Common myeloid progenitor, CD34-positive (primary cell): ENCODE measurements at places on chromosomes 5 and 9.
A peak's percentile ranks its signal among the peaks of the same experiment; 100 is the strongest.

DNA sequence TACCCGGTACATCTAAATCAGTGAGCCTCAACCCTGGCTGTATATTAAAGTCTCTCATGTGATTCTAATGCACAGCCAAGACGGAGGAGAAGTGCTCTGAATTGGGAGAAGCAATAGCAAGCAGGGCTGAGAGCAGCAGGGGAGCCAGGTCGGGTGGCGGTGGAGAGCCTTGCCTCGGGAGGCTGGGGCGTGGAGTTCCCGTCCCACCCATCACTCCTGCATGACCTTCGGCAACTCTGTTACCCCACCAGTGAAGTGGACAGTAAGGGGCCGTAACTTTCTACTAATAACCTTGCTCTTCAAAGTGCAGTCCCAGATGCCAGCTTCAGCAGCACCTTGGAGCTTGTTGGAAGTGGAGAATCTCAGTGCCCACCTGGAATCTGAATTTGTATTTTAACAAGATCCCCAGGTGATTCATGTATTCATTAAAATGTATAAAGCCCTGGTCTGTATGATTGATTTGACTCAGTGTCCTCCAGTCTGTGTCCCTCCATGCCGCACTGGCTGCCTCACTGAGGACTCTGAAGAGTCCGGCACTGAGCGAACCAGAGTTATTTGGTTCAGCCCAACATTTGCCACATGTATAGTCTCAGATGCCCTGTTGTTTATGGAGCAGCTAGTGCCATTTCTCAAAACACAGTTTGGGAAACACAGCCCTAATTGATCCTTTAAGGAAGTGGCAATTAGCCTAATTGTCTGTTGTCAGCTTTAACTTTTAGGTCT is 6.5 kb downstream of the ERGIC1 start:
- H3K4me3 ChIP-seq = no peak overlapping the region
- DNase-seq = no peak
- peak overlapping the region; percentile 15 for H3K27ac ChIP-seq
- H3K36me3 ChIP-seq = peaks cover 18% of the 10 kb centered on the region
- H3K4me1 ChIP-seq = peaks cover 10% of the 10 kb centered on the region
- H3K27me3 ChIP-seq = no peaks in the 10 kb centered on the region

DNA sequence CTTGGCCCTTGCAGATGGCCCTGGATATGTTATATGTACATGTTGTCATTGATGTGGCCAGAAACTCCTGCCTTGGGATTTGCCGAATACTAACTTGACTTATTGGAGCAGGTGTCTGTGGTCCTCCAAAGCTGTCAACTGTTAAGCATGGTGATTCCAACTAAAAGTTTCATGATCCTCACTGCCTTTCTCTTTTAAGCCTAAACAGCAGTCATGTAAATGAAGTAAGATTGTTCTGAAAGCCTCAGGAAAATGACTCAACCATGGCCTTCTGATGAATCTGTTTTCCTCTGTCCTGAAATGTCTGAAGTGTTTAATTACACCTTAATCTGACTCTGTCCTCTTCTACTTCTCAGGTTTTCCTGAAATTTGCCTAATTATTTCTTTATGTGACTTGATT is 245.0 kb downstream of the FAM114A2 start:
- no peak overlapping the region for H3K4me3 ChIP-seq
- DNase-seq = no peak
- no peak overlapping the region for H3K27ac ChIP-seq
- H3K36me3 ChIP-seq = no peaks in the 10 kb centered on the region
- no peaks in the 10 kb centered on the region for H3K27me3 ChIP-seq

- H3K4me1 ChIP-seq = no peaks in the 10 kb centered on the region
- H3K27ac ChIP-seq = no peak overlapping the region
- no peak for DNase-seq
- H3K27me3 ChIP-seq = no peaks in the 10 kb centered on the region
- no peaks in the 10 kb centered on the region for H3K36me3 ChIP-seq
Measured at GRCh38 chr9:17322882-17323864, 188.3 kb downstream of the CNTLN start.

GRCh38 chr5:132296412-132297016 is 2.3 kb downstream of the SLC22A4 start:
- H3K4me1 ChIP-seq = peaks cover 52% of the 10 kb centered on the region
- H3K4me3 ChIP-seq = no peak overlapping the region
- H3K36me3 ChIP-seq = no peaks in the 10 kb centered on the region
- DNase-seq = no peak

- H3K27ac ChIP-seq = no peak overlapping the region
- H3K36me3 ChIP-seq = no peaks in the 10 kb centered on the region
- no peaks in the 10 kb centered on the region for H3K27me3 ChIP-seq
- no peak for DNase-seq
Measured at GRCh38 chr5:66896171-66896570, 300.0 kb downstream of the MAST4 start.

- H3K27me3 ChIP-seq = no peaks in the 10 kb centered on the region
- no peak overlapping the region for H3K27ac ChIP-seq
- no peak overlapping the region for H3K4me3 ChIP-seq
Measured at GRCh38 chr9:104091708-104092107, 2.4 kb upstream of the SMC2 start.

DNA sequence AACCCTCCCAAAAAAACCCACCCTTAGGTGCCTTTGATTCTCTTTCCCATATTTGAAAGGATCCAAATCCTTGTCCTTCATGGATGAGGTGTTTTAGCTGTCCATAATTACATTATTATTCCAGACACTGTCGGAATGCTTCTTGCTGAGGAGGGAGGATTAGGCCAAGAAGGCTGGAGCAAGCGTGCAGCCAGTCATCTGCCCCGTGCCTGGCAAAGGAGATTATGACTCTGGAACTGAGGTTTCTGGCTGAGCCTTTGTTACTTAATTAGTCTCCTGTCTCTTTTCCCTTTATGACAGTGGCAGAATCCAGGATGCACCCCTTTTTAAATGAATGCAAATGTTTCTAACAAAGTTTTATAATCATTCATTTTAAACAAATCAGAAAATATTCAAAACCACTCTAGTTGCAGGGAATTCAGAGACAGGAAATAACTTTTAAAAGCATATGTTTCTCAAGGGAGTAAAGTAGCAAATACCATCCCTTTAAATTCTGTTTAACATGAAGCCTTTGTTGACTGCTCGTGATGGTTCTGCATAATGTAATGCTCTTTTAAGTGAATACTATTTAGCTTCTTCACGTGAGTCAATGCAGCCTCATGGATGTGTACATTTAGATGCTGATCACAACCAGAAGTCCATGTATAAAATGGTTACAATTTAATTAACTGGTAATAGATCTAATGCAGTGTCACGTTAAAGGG is 69.8 kb downstream of the GALNT10 start:
- no peak overlapping the region for H3K27ac ChIP-seq
- peaks cover 3% of the 10 kb centered on the region for H3K36me3 ChIP-seq
- no peaks in the 10 kb centered on the region for H3K27me3 ChIP-seq
- H3K4me3 ChIP-seq = no peak overlapping the region
- no peak for DNase-seq
- H3K4me1 ChIP-seq = peaks cover 4% of the 10 kb centered on the region

GRCh38 chr5:106311230-106311915 is 1359.4 kb downstream of the EFNA5 start:
- no peaks in the 10 kb centered on the region for H3K4me1 ChIP-seq
- no peak overlapping the region for H3K4me3 ChIP-seq
- no peaks in the 10 kb centered on the region for H3K27me3 ChIP-seq
- no peak for DNase-seq

- no peak overlapping the region for H3K27ac ChIP-seq
- no peak overlapping the region for H3K4me3 ChIP-seq
- H3K4me1 ChIP-seq = no peaks in the 10 kb centered on the region
Measured at GRCh38 chr5:162654661-162655405, 587.3 kb downstream of the GABRG2 start.

DNA sequence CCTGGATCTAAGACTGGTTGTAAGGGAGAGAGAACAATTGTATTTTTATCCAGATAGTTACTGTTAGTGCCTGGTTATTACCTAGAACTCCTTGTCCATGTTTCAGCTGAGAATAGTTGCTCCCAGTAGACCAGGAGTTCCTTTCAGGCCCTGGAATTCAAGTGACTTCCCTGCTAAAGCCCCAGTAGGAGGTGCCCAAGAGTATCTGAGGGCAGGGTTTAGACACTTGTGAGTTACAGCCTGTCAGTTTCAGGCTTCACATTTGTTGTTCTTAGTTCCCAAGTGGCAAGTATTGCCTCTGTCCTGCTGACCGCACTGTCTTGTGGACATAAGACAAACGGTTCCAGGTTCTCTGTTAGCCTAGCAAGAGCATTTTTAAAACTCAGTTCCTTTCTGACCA is 743.9 kb upstream of the SEMA6A start:
- no peaks in the 10 kb centered on the region for H3K36me3 ChIP-seq
- H3K4me3 ChIP-seq = no peak overlapping the region
- H3K27ac ChIP-seq = no peak overlapping the region
- H3K4me1 ChIP-seq = no peaks in the 10 kb centered on the region
- no peak for DNase-seq

- no peaks in the 10 kb centered on the region for H3K4me1 ChIP-seq
- no peak for DNase-seq
- H3K4me3 ChIP-seq = no peak overlapping the region
- H3K36me3 ChIP-seq = no peaks in the 10 kb centered on the region
Measured at GRCh38 chr5:2196989-2197619, 314.4 kb upstream of the IRX4 start.

- H3K4me3 ChIP-seq = no peak overlapping the region
- no peak for DNase-seq
- no peaks in the 10 kb centered on the region for H3K36me3 ChIP-seq
- no peaks in the 10 kb centered on the region for H3K27me3 ChIP-seq
Measured at GRCh38 chr5:147427521-147428401, 82.1 kb downstream of the DPYSL3 start.

DNA sequence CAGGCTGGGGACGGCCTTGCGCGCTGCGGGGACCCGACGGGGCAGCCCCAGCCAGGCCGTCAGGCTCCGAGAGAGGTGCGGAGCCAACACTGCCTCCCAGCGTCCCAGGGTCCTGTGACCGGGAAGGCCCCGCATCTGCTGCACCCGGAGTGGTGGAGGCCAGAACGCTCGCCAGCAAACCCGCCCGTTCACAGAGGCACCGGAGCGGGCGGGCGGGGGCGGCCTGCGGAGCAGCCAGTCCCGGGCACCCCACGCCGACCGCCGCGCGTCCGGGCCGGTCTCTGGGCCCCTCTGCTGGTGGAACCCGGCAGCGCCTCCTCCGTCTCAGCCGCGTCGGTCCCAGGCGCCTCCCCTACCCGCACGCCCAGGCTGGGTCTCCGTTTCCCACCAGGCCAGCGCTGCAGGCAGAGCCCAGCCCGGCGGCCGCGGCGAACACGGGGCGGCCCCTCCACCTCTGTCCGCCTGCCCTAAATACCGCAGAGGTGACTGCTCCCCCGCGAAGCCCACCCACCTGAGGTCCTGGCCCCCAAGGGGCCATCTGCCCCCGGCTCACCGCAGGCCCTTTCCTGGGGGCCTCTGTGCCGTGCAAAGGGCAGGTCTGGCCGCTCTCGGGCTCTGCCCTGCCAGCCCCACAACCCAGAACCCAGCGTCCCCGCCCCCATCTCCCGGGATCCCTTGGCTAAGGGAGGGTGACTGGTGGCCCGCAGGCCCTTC is 15.9 kb downstream of the EXD3 start:
- DNase-seq = peak; percentile 80
- H3K27me3 ChIP-seq = no peaks in the 10 kb centered on the region
- H3K4me3 ChIP-seq = no peak overlapping the region
- H3K4me1 ChIP-seq = no peaks in the 10 kb centered on the region
- H3K36me3 ChIP-seq = no peaks in the 10 kb centered on the region

DNA sequence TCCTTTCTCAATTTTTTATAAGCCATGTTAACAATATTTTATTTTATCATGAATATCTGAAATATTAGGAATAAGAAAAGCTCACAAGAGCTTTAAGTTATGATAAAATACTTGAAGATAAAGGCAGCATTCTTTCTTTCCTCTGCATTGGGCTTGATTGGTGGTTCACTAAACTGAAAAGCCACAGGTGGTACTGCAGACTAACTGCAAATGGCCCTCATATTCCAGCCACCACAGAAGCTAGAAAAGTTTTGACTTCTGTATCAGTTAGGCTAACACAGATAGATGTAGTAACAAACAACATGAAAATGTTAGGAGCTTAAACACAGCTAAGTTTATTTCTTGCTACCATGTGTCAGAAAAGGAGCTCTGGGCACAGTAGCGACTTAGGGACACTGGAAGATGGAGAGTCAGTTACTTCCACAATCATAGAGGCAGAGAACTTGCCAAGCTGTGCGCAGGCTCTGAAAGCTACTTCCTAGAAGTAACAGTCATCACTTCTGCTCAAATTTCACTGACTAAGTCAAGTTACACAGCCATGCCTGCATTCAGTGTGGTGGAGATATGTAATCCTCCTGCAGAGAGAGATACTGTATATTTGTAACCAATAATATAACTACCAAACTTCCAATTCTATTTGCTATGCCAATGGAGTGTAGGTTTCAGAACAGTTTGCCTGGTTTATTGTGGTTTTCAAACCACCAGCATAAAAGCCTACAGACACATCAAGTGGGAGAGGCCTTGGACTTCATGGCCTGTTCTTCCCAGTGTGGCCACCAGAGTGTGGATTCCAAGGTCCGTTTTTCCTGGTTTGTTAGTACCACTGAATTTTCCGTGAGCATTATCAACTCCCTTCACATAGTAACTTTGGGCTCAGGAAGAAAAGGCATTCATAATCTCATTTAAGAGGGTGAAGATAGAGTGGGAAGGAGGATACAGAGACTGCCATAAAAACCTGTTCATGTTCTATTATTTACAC is 268.3 kb downstream of the PJA2 start:
- no peaks in the 10 kb centered on the region for H3K4me1 ChIP-seq
- no peak overlapping the region for H3K4me3 ChIP-seq
- DNase-seq = no peak

DNA sequence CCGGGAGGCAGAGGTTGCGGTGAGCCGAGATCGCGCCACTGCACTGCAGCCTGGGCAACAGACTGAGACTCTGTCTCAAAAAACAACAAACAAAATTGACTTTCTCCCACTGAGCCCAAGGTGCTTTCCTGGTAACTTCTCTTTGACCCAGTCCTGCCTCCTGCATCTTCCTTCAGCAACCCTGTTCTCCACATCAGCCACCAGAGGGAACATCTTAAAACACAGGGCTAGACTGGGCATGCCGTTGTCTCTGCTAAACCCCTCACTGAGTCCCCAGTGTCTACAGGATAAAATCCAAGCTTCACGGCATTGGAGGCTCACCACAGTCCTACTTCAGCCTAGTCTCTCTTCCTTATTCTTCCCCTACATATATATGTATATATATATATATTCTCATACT is 39.8 kb upstream of the KCNMB1 start:
- no peak for DNase-seq
- no peak overlapping the region for H3K27ac ChIP-seq

- no peak overlapping the region for H3K27ac ChIP-seq
- no peaks in the 10 kb centered on the region for H3K27me3 ChIP-seq
- no peak overlapping the region for H3K4me3 ChIP-seq
- H3K36me3 ChIP-seq = peaks cover 3% of the 10 kb centered on the region
- no peaks in the 10 kb centered on the region for H3K4me1 ChIP-seq
- no peak for DNase-seq
Measured at GRCh38 chr5:137828180-137828579, 39.5 kb upstream of the MYOT start.

- no peaks in the 10 kb centered on the region for H3K27me3 ChIP-seq
- H3K4me1 ChIP-seq = no peaks in the 10 kb centered on the region
- no peak overlapping the region for H3K27ac ChIP-seq
- no peak overlapping the region for H3K4me3 ChIP-seq
- no peaks in the 10 kb centered on the region for H3K36me3 ChIP-seq
Measured at GRCh38 chr5:104913841-104914281, 1351.3 kb upstream of the NUDT12 start.
